Vagina (tissue), 2 donors: ENCODE measurements at places on chromosomes 4 and X. TPM values are rescaled to one million over a fixed set of nuclear protein-coding genes. Genes with fewer than 3 reads are reported as not detected.

The SPANXA2 gene
- not detected for total RNA-seq

DNA sequence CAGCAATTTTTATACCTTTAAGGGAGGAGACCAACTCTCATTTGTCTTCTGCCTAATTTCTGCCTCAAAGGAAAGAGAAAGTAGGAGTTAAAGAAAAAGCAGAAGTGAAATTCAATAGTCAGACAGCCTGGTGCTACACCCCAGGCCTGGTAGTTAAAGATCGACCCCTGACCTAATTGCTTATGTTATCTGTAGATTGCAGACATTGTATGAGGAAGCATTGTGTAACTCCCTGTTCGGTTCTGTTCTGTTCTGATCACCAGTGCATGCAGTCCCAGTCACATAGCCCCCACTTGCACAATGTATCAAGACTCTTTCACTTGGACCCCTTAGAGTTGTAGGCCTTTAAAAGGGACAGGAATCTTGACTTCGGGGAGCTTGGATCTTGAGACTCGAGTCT lies 335.9 kb upstream of the AR start:
- no peak for DNase-seq

DNA sequence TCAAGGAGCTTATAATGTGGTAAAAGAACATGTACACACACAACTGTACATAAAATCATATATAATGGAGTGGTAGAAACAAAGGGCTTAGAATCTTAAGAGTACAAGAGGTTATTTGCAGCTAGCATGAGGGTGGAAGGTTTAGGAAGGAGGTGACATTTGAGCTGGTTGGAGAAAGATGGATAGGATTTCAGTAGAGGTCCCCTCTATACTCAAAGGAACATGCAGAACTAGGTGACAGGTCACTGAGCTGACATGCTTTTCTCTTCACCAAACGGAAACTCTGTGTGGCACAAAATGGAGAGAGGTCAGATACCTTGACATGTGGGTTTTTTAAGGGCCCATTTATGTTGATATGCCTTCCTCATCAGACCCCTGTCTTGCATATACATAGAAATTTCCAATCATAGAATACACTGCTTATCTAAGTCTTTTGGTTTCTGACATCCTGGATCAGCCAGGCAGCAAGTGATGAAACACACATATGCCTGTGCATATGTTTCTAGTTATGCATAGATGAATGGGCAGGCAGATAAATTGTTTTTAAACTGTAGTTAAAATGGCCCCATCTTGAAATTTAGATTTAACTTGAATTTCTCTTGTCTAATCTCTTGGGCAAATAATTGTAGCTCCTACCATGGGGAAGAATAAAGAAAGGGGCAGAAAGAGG lies 29.3 kb downstream of the CLCN5 start:
- no peak for DNase-seq

GRCh38 chr4:145199051-145199716 lies 18.8 kb upstream of the OTUD4 start:
- DNase-seq, result no peak

GRCh38 chr4:186561748-186562147 lies 6.4 kb upstream of the MTNR1A start:
- DNase-seq, result no peak

DNA sequence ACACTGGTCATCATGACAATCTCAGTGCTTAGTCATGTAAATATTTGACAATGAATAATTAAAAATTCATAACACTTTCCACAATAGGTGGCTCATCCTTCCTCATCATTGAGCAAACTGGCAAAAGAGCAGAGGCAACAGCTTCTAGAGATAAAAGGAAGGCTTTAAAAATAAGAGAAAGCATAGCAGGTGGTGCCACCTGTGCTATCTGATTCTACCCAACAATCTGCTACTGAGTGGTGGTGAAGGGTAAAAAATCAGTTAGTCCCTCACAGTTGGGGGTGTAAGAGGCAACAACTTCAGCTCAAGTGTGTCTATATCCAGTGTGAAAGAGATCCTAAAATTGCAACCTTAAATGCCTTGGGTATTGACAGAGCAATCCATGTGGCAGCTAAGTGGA lies 280.1 kb upstream of the PPARGC1A start:
- no peak for DNase-seq
